WERI-Rb-1 (cell line): ENCODE measurements at places on chromosomes 3 and 15.

DNA sequence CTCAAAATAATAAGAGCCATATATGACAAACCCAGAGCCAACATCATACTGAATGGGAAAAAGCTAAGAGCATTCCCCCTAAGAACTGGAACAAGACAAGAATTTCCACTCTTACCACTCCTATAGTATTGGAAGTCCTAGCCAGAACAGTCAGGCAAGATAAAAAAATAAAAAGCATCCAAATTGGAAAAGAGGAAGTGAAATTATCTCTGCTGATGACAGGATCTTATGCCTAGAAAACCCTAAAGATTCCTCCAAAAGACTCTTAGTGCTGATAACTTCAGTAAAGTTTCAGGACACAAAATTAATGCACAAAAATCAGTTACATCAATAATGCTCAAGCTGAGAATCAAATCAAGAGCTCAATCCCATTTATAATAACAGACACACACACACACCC, 45.9 kb upstream of the SLC2A2 start:
- no peak for DNase-seq

DNA sequence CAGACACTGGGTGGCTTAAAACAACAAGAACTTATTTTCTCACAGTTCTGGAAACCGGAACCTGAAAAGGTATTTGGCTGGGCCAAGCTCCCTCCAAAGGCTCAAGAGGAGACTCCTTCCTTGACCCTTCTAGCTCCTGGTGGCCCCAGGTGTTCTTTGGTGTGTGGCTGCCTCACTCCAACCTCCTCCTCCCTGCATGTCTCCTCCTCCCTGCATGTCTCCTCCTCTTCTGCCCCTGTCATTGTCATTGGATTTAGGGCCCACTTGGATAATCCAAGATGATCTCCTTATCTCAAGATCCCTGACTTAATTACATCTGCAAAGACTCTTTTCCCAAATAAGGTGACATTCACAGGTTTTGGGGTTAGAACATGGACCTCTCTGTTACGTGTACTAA, 69.8 kb upstream of the MFGE8 start:
- DNase-seq = peak; percentile 77

DNA sequence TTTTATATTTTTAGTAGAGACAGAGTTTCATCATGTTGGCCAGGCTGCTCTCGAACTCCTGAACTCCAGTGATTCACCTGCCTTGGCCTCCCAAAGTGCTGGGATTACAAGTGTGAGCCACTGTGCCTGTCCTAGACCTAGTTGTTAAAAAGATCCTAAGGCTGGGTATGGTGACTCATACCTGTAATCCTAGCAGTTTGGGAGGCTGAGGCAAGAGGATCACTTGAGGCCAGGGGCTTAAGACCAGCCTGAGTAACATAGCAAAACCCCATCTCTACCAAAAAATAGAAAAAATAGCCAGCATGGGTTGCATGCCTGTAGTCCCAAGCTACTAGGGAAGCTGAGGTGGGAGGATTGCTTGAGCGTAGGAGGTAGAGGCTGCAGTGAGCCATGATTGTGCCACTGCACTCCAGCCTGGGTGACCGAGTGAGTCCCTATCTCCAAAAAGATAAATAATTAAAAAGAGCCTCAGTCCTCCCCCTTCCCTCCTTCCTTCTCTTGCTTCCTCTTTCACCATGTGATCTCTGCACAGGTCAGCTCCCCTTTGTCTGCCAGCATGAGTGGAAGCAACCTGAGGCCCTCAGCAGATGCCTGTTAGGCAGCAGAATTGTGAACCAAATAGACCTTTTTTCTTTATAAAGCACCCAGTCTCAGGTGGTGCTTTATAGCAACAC, 9.8 kb upstream of the FNDC3B start:
- no peak for DNase-seq

- no peak for DNase-seq
These were observed 448.9 kb upstream of the DPH6 start for GRCh38 chr15:35994876-35995275.

GRCh38 chr15:87387766-87388165, 868.8 kb downstream of the NTRK3 start:
- no peak for DNase-seq

- no peak for DNase-seq
These were observed 17.8 kb upstream of the ZFAND6 start for GRCh38 chr15:80041494-80042253.

- DNase-seq = no peak
These were observed 75.4 kb downstream of the REC114 start for GRCh38 chr15:73518180-73518862.

- no peak for DNase-seq
These were observed 136.1 kb downstream of the CACNA1D start for GRCh38 chr3:53630547-53630946.

GRCh38 chr3:33218446-33219174, at the start of gene SUSD5:
Gene SUSD5 (minus strand): TSS chr3:33218810. CDS start chr3:33218797, 13 bp downstream.
- DNase-seq = peak; percentile 48
